ENCODE measurements at places on chromosomes 1 and 21. TPM values are rescaled to one million over a fixed set of nuclear protein-coding genes. Genes with fewer than 3 reads are reported as not detected.

DNA sequence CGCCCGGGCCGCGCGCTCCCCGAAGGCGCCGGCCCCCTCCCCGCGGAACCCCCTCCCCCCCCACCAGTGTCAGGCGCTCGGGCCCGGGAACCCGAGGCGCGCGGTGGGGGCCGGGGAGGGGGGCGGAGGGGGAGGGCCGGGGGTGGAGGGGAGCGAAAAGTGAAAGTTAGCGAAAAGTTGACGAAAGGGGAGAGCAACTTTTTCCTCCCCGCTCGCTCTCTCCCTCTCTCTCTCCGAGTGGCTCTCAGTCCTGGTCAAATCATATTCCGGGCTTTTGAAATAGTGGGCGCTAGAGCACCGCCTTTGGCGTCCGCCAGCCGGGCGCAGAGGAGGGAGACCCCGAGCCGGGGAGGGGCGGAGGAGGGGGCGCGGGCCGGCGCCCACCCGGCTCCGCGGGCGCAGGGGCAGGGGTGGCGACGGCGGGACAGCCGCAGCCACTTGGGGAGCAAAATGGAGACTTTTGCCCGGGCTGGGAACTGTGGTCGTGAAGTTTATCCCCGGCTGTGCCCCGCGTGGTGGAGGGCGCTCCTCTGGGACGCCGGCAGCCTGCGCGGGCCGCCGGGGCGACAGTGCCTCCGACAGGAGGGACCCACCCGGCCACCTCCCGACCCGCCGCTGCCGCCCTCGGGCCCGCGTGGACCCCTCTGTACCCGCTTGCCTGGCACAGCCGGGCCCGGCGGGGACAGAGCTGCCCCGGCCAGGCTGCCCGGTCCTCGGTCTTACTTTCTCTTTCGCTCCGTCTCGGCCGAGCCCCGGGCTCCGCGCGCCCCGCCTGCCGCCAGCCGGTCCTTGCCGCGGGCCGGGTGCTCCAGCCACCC lies 697 bp downstream of the PRDM16 start:
- H3K27me3 ChIP-seq, result peaks cover 82% of the 10 kb centered on the region
- H3K36me3 ChIP-seq, result no peaks in the 10 kb centered on the region
- peak overlapping the region; percentile 74 for H3K4me3 ChIP-seq
- DNase-seq, result peak; percentile 60
- H3K27ac ChIP-seq, result no peak overlapping the region

GRCh38 chr1:42788021-42788420 lies 3.2 kb downstream of the TMEM269 start:
- H3K4me3 ChIP-seq, result no peak overlapping the region
- no peak for DNase-seq
- H3K36me3 ChIP-seq, result no peaks in the 10 kb centered on the region
- H3K27me3 ChIP-seq, result no peaks in the 10 kb centered on the region
- no peaks in the 10 kb centered on the region for H3K4me1 ChIP-seq

KCNA3 gene
- total RNA-seq, result not detected

MAP10 gene
- 2.3 TPM for total RNA-seq

- no peak overlapping the region for H3K27ac ChIP-seq
- no peak for DNase-seq
- no peaks in the 10 kb centered on the region for H3K4me1 ChIP-seq
- H3K27me3 ChIP-seq, result peaks cover 19% of the 10 kb centered on the region
- H3K4me3 ChIP-seq, result no peak overlapping the region
- no peaks in the 10 kb centered on the region for H3K36me3 ChIP-seq
Measured at GRCh38 chr1:47587891-47588582, 150.2 kb downstream of the FOXD2 start.

GRCh38 chr1:228830185-228830953 lies 95.1 kb downstream of the RHOU start:
- peaks cover 42% of the 10 kb centered on the region for H3K27me3 ChIP-seq
- H3K4me1 ChIP-seq, result no peaks in the 10 kb centered on the region
- H3K27ac ChIP-seq, result no peak overlapping the region
- DNase-seq, result no peak
- H3K4me3 ChIP-seq, result no peak overlapping the region

IRF6 gene
- 1.6 TPM for total RNA-seq

GRCh38 chr1:28860332-28861073 lies 48.5 kb downstream of the OPRD1 start:
- no peaks in the 10 kb centered on the region for H3K4me1 ChIP-seq
- H3K4me3 ChIP-seq, result no peak overlapping the region
- peak; percentile 33 for DNase-seq
- H3K27me3 ChIP-seq, result peaks cover 6% of the 10 kb centered on the region
- no peaks in the 10 kb centered on the region for H3K36me3 ChIP-seq

DNA sequence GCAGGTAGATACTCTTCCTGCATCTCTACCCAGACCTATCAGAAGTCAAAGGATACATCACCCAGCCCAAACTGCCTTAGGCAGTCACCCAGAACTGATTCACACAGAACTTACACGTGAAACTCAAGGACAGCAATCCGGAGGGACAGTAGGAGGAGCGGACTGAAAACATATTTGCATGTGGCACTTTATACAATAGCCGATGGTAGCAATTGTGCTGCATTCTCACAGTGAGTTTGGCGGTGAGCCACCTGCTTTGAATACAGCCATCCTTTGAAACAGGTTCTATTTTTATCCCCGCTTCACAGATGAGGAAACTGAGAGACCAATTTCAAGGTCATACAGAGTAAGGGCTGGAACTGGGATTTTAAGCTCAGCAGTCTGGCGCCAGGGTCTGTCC lies 69.5 kb downstream of the EDEM3 start:
- no peak for DNase-seq
- no peak overlapping the region for H3K4me3 ChIP-seq
- H3K36me3 ChIP-seq, result peaks cover 6% of the 10 kb centered on the region

- DNase-seq, result peak; percentile 96
- H3K4me3 ChIP-seq, result peak overlapping the region; percentile 81
- peaks cover 26% of the 10 kb centered on the region for H3K4me1 ChIP-seq
- peak overlapping the region; percentile 99 for H3K27ac ChIP-seq
- no peaks in the 10 kb centered on the region for H3K36me3 ChIP-seq
- no peaks in the 10 kb centered on the region for H3K27me3 ChIP-seq
Measured at GRCh38 chr1:248838357-248839167, 538 bp downstream of the ZNF672 start.

GRCh38 chr1:93344886-93345632 lies 648 bp upstream of the DR1 start:
- no peaks in the 10 kb centered on the region for H3K36me3 ChIP-seq
- no peaks in the 10 kb centered on the region for H3K27me3 ChIP-seq
- peak overlapping the region; percentile 96 for H3K27ac ChIP-seq
- H3K4me3 ChIP-seq, result peak overlapping the region; percentile 99

DNA sequence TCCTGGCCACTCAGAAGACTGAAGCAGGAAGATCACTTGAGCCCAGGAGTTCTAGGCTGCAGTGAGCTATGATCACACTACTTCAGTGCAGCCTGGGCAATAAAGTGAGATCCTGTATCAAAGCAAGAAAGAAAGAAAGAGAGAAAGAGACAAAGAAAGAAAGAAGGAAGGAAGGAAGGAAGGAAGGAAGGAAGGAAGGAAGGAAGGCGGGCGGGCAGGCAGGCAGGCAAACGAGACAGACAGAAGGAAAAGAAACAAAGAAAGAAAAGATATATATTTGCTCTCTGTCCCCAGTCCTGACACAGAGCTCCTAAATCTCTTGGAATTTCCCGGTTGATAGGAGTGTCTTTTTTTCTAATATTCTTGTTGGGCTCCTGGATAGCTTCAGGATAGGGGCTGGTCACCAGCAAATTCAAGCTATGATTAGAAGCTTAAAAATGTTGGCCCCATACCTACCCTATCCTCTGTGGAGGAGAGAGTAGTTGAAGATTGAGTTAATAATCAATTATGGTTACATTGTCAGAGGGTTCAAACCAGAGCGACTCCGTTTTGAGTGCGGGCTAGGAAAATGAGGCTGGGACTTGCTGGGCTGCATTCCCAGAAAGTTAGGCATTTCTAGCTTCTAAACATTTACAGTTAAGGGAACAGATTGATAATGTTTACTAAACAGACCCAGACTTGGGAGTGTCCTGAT lies 3.3 kb upstream of the MIGA1 start:
- no peak for DNase-seq
- H3K36me3 ChIP-seq, result no peaks in the 10 kb centered on the region
- peaks cover 7% of the 10 kb centered on the region for H3K4me1 ChIP-seq
- H3K4me3 ChIP-seq, result no peak overlapping the region

DNA sequence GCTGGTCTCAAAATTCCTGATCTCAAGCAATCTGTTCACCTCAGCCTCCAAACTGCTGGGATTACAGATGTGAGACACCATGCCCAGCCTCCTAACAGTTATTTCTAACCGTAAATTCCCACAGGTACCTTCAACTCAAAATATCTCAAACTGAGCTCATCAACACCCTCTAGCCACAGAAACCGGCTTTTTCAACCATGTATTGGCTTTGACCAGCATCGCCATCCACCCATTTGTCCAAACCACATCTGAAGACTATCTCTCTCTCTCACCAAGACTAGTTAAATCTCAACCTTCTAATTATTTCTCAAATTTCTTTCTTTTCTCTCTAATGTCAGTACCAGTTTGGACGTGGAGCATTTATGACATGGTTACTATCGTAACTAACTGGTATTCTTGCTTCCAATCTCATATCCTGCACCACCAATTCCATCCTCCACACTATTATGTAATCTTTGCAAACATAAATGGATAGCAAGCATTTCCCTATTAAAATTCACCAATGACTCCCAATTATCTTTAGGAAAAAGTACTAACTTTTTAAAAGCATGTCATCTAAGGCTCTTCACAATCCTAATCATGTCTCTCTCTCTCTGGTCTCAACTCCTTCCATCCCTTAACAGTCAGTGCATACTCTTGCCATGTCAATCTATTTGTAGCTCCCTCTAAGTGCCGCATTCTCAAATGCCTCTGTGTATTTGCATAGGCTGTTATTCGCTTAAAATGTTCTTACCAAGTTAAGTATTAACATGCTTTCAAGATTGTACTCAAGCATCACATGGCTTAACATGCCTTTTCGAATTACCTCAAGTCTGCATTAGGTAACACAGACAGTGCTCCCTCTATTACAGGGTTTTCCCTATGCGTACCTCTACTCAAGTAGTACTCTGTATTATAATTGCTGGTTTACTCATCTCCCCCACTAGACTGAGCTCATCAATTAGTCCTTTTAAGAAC lies 18.1 kb downstream of the RSBN1 start:
- H3K36me3 ChIP-seq, result peaks cover 24% of the 10 kb centered on the region
- no peak overlapping the region for H3K27ac ChIP-seq
- H3K4me1 ChIP-seq, result peaks cover 21% of the 10 kb centered on the region

DNA sequence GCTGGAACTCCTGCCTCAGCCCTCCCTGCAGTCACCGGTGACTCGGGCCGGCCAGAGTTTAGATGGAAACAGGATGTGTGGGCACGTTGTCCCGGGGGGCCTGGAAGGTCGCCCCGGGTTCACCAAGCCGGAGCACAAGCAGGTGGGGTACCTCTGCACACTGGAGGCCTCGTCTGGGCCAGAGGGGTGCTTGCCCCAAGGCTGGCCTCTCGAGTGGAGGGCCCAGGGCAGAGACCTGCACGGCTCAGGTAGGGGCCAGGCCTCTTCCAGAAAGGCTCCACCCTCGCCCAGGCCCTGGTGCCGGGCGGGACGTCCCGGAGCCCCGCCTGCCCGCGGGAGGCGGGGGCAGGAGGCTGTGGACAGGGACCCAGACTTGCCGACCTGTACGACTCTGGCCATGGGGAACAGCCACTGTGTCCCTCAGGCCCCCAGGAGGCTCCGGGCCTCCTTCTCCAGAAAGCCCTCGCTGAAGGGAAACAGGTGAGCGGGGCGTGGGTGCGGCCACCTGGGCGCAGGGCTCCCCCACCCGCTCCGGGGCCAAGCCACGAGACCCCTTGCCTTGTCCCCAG lies at the start of gene PLEKHN1:
Gene PLEKHN1, plus strand, starts transcription at position 348 of the 569 bp plus-strand sequence. Its CDS starts 50 bp downstream, at position 398.
- peak; percentile 75 for DNase-seq
- 0 out of 2 replicates have a peak, but pooled peaks cover 9% of the 10 kb centered on the region for H3K4me1 ChIP-seq
- peak within 1 kb of the TSS; percentile 75 for H3K4me3 ChIP-seq

DSTYK gene
- total RNA-seq, result 11.3 TPM

GRCh38 chr1:72601035-72601674 lies 318.8 kb upstream of the NEGR1 start:
- H3K4me1 ChIP-seq, result no peaks in the 10 kb centered on the region
- H3K27me3 ChIP-seq, result no peaks in the 10 kb centered on the region
- no peak for DNase-seq

DNA sequence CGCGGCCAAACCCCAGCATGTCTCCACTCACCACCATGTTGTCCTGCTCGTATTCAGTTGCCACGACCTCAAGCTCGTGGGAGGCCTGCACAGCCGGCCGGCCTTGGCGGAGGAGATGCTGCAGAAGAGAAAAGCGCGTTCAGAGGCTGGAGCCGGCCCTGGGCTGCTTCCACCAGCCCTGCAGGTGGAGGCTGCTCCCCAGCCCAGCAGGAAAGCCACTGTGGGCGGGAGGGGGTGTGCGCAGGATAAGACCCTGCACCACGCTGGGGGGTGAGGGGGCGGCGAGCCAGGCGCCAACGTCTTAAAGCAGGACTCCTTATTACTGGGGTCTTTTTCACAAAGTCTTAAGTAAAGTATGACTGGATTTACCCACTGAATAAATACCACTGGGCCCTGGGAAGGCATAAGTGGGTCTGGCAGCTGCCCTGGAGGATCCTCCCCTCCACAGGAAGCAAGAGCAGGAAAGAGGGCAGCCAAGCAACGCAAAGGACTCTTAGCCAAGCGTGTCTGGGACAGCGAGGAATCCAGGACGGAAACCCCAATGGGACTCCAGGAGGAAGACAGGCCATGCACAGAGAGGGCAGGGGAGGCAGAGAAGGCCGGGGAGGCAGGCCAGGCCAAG lies 104.8 kb downstream of the NPHP4 start:
- H3K4me1 ChIP-seq, result no peaks in the 10 kb centered on the region
- H3K27ac ChIP-seq, result no peak overlapping the region
- H3K4me3 ChIP-seq, result no peak overlapping the region
- H3K36me3 ChIP-seq, result no peaks in the 10 kb centered on the region
- no peak for DNase-seq

TRIM67 gene
- not detected for total RNA-seq

GBP2 gene
- 5.4 TPM for total RNA-seq

- H3K36me3 ChIP-seq, result no peaks in the 10 kb centered on the region
- no peak within 1 kb of the TSS for H3K4me3 ChIP-seq
- peaks cover 23% of the 10 kb centered on the region for H3K27me3 ChIP-seq
- 0 out of 2 replicates have a peak, but pooled peaks cover 4% of the 10 kb centered on the region for H3K4me1 ChIP-seq
- no peak for DNase-seq
- no peak within 1 kb of the TSS for H3K27ac ChIP-seq
Measured at GRCh38 chr1:6243993-6244392, at the start of gene HES3. Gene HES3 (plus strand): TSS chr1:6244179. CDS start chr1:6244366, 187 bp downstream.

GRCh38 chr21:45043541-45044020 lies 30.8 kb upstream of the ADARB1 start:
- DNase-seq, result no peak
- H3K27me3 ChIP-seq, result no peaks in the 10 kb centered on the region
- H3K4me1 ChIP-seq, result peaks cover 23% of the 10 kb centered on the region
- no peak overlapping the region for H3K4me3 ChIP-seq
- H3K27ac ChIP-seq, result no peak overlapping the region

FABP3 gene
- total RNA-seq, result 2.1 TPM

DNA sequence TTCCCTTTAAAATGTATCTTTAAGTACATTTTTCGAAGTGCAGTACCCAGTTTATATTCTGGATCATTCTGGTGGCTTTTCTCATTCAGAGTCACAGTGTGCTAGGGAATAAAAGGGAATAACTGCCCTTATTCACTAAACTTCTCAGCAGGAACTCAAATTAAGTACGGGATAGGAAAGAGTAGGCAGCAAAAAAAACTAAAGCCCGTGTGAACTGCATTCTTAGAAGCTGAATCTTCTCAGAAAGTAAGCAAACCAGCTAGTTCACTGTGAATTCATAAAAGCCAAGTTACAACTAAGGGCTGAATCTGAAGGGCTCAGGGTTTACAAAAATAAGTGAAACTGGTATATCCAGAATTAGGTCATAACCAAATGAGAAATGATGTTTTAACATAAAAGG lies 22.0 kb downstream of the PRPF38A start:
- peaks cover 27% of the 10 kb centered on the region for H3K36me3 ChIP-seq
- H3K27ac ChIP-seq, result peak overlapping the region; percentile 21
- peaks cover 15% of the 10 kb centered on the region for H3K4me1 ChIP-seq
- H3K27me3 ChIP-seq, result no peaks in the 10 kb centered on the region
